SK-MEL-5 (cell line): ENCODE measurements at places on chromosomes 12 and 14. TPM values are rescaled to one million over a fixed set of nuclear protein-coding genes. Genes with fewer than 3 reads are reported as not detected.

POTEM gene
- total RNA-seq, result 0.16 TPM in 1 of 2 replicates, not detected in the other

MANSC1 gene
- total RNA-seq, result 13.6 and 14.9 TPM in 2 replicates

ZFHX2 gene
- total RNA-seq, result not detected in 2 replicates

SYNDIG1L gene
- total RNA-seq, result not detected in 2 replicates

KRT72 gene
- total RNA-seq, result not detected in 2 replicates

KRT83 gene
- total RNA-seq, result not detected in 2 replicates

SPTB gene
- total RNA-seq, result 0.05 TPM in 1 of 2 replicates, not detected in the other

PTGER2 gene
- total RNA-seq, result not detected in 2 replicates

ADCY6 gene
- total RNA-seq, result 28.1 and 31.5 TPM in 2 replicates

INHBC gene
- total RNA-seq, result not detected in 2 replicates

LETMD1 gene
- total RNA-seq, result 68.6 and 77.5 TPM in 2 replicates

TTC6 gene
- not detected in 2 replicates for total RNA-seq

TAS2R7 gene
- total RNA-seq, result not detected in 2 replicates

HOXC6 gene
- 1.5 and 2.1 TPM in 2 replicates for total RNA-seq

KITLG gene
- 10.3 and 12.5 TPM in 2 replicates for total RNA-seq

HOXC9 gene
- 7.2 and 9.4 TPM in 2 replicates for total RNA-seq
